Aorta (tissue), 5 donors: ENCODE measurements at places on chromosomes 3 and 15. TPM values are rescaled to one million over a fixed set of nuclear protein-coding genes. Genes with fewer than 3 reads are reported as not detected.

The POLQ gene
- 0.63 TPM for total RNA-seq

The OIP5 gene
- 0.51 TPM for total RNA-seq

DNA sequence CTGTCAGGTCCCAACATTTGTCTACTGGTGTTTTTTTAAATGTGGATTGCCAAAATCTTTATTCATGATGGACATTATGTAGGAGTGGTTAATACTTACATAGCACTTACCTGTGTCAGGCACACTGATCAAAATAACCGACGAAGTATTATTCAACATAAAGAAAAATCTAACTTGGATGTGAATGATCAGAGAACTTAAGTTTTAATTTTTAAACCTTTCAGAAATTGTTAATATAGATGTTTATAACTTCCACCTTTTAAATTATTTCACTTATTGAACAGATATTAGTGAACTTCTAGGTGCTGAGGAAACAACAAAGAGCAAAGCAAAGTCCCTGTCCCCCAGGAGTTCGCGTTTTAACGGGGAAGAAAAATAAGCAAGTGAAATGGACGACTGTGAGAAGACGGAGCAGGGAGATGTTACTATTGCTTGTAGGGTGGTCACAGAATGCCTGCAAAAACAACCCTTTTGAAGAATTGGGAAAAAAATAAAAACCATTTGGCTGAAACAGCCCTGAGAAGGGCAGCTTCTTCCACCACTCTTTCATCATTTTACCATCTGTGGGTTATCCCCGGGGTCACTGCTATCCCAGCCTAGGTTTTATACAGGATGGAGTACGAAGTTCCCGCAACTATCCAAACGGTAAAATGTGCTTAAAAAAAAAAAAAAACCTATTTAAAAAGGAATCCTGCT, 915 bp upstream of the APH1B start:
- peaks cover 3% of the 10 kb centered on the region for H3K36me3 ChIP-seq
- DNase-seq: no peak
- H3K4me1 ChIP-seq: no peaks in the 10 kb centered on the region
- no peak overlapping the region for H3K27ac ChIP-seq
- no peaks in the 10 kb centered on the region for H3K27me3 ChIP-seq

DNA sequence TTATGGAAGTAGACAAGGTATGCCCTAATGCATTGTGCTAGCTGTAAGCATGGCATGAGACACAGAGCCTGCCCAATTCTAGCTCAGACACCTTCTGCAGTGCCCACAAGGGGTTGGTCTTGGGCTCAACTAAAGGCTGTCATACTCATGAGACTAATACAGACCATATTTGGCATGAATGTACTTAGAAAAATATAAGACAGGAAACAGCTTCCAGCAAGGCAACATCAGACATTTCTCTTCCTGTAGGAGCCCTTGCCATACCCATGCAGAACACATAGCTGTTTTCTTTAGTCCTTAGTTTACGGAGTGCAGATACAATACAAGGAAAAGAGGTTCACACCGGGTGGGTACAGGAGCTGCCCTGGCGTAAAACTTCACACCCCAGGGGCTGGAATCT, 30.5 kb upstream of the NR1I2 start:
- no peaks in the 10 kb centered on the region for H3K4me1 ChIP-seq
- no peak for DNase-seq
- H3K27me3 ChIP-seq: no peaks in the 10 kb centered on the region
- no peak overlapping the region for H3K4me3 ChIP-seq
- H3K27ac ChIP-seq: no peak overlapping the region

- H3K4me3 ChIP-seq: no peak overlapping the region
- no peaks in the 10 kb centered on the region for H3K27me3 ChIP-seq
- H3K36me3 ChIP-seq: no peaks in the 10 kb centered on the region
Measured at GRCh38 chr3:130851277-130851676, 42.6 kb upstream of the ATP2C1 start.

GRCh38 chr3:61727435-61727834, 166.1 kb downstream of the PTPRG start:
- no peaks in the 10 kb centered on the region for H3K36me3 ChIP-seq
- H3K27ac ChIP-seq: no peak overlapping the region
- no peaks in the 10 kb centered on the region for H3K27me3 ChIP-seq
- H3K4me1 ChIP-seq: no peaks in the 10 kb centered on the region
